ENCODE measurements at places on chromosomes 2 and 18.

DNA sequence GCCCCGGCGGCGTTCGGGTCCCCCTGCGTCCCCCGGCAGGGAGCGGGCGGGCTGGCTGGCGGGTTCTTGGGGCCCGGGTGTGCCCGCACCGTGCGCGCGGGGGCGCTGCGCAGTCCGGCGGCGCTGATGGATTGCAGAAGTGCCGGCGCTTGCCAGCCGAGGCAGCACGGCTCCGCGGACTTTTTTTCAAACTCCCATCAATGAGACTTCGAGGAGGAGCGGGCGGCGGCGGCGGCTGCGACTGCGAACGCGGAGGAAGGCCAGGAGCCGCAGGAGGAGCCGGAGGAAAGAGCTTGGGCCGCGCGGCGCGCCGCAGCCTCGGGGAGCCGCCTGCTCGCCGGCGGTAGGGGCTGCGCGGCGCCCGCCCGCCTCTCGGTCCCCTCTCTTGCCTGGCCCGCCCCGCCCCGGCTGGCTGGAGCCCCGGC lies at the start of gene GLI2:
GLI2 (plus strand) TSS at position 123 of the 425 bp plus-strand sequence. CDS start 61,453 bp downstream, outside the sequence.
- H3K4me1 ChIP-seq = no peaks in the 10 kb centered on the region
- H3K4me3 ChIP-seq = no peak within 1 kb of the TSS
- no peaks in the 10 kb centered on the region for H3K36me3 ChIP-seq
- peaks cover 55% of the 10 kb centered on the region for H3K27me3 ChIP-seq
- H3K27ac ChIP-seq = no peak within 1 kb of the TSS

GRCh38 chr2:119216994-119217393 lies 6.6 kb upstream of the STEAP3 start:
- H3K4me3 ChIP-seq = no peak overlapping the region
- H3K27me3 ChIP-seq = peaks cover 10% of the 10 kb centered on the region
- H3K4me1 ChIP-seq = no peaks in the 10 kb centered on the region
- no peak for DNase-seq
- H3K36me3 ChIP-seq = no peaks in the 10 kb centered on the region

- no peak overlapping the region for H3K4me3 ChIP-seq
- no peak for DNase-seq
- no peaks in the 10 kb centered on the region for H3K4me1 ChIP-seq
- peaks cover 2% of the 10 kb centered on the region for H3K27me3 ChIP-seq
Measured at GRCh38 chr2:68605939-68606338, 37.4 kb upstream of the PROKR1 start.

- H3K36me3 ChIP-seq = no peaks in the 10 kb centered on the region
- H3K4me3 ChIP-seq = no peak overlapping the region
- peaks cover 29% of the 10 kb centered on the region for H3K4me1 ChIP-seq
Measured at GRCh38 chr2:64812285-64812684, 158.6 kb upstream of the SERTAD2 start.

GRCh38 chr2:233822781-233823730 lies 31.3 kb downstream of the HJURP start:
- DNase-seq = no peak
- H3K4me1 ChIP-seq = no peaks in the 10 kb centered on the region
- H3K27me3 ChIP-seq = peaks cover 2% of the 10 kb centered on the region
- no peak overlapping the region for H3K4me3 ChIP-seq

GRCh38 chr18:43192408-43192807 lies 76.9 kb upstream of the RIT2 start:
- H3K4me1 ChIP-seq = no peaks in the 10 kb centered on the region
- DNase-seq = no peak
- no peak overlapping the region for H3K27ac ChIP-seq
- H3K36me3 ChIP-seq = no peaks in the 10 kb centered on the region

DNA sequence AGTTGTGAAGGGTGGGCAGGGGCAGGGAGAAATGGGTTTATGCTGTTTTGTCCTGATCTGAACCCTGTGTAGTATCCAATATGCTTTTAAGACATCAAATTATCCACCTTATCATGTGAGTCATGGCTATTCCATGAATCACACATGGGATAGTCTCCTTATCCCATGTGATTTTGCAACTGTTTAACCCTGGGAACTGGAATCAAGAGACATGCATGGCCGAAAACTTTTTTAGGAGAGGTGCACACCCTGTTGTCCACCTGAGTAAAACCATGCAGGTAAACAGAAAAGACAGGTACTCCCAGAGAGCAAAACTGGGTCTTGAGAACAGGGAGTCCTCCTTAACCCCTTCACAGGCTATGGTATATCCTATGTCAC lies 490.6 kb upstream of the HS6ST1 start:
- no peak for DNase-seq
- no peaks in the 10 kb centered on the region for H3K27me3 ChIP-seq
- no peak overlapping the region for H3K27ac ChIP-seq
- H3K4me3 ChIP-seq = no peak overlapping the region

DNA sequence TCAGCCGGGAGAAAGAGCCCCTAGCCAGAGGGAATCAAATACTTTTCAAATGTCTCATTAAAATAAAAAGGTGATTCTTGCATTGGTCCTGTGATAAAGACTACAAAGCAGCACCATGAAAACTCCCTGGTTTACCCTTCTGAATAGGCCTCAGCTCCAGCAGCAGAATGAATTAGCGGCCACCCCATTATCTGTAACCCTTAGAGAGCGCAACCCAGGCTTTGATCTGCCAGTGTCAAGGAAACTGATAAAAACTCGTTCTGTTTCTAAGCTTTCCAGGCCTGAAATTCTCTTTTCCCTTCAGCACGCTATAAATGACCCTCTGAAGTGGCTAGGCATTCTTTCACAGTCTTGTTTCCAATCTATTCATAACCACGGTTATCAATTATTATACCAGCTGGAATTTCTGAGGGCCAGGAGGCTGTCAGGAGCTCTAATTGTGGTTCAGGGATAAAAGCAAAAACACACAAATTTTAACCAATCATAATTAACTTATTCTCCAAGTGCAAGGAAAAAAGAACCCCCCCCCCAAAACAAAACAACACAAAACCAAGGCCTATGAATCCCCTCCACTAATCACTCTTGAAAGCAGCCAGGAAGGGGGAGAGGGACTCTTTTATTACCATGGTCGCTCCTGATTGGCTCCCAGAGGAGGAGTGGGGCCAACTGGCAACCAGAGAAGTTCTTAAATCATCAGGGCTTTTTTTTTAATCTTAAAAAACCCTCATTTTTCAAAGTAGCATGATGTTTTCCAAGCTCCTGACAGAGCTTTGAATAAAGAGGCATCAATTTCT lies 258.9 kb downstream of the CYRIA start:
- H3K27ac ChIP-seq = no peak overlapping the region
- no peak for DNase-seq

DNA sequence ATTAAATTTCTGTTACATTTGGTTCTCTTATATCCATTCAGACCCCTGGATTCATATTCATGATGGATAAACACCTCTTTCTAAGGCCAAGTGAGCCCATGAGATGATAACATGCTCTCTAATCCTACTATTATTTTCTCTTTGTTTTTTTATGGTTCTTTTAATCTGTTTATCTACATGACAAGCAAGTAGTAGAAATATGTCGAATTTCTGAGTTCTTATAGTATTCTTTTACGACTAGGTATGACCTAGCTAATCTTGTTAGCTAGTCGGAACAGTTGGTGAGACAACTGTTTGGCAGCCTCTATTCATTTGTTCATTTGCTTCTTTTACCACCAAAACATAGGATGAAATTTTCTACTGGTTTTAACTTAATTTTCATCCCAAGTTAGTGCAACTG lies 98.1 kb upstream of the SCG2 start:
- H3K27ac ChIP-seq = no peak overlapping the region
- no peaks in the 10 kb centered on the region for H3K36me3 ChIP-seq
- no peak for DNase-seq
- H3K4me1 ChIP-seq = peaks cover 5% of the 10 kb centered on the region

DNA sequence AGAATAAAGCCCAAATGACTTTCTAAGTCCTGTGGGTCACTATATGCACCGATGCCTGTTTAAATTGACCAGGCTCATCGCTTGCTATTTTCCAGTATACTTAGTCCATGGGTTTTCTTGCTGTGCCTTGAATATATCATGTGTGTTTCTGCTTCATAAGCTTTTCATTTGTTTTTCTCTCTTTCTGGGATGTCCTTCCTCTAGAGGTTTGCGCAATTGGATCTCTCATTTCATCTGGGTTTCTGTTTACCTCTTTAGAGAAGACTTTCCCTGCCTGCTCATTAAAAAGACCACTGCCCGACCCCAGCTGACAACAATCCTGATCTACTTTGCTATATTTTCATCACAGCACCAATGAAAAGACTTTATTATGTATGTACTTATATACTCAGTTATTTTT lies 150.9 kb upstream of the CYRIA start:
- H3K27me3 ChIP-seq = no peaks in the 10 kb centered on the region
- no peaks in the 10 kb centered on the region for H3K36me3 ChIP-seq
- no peak overlapping the region for H3K27ac ChIP-seq

DNA sequence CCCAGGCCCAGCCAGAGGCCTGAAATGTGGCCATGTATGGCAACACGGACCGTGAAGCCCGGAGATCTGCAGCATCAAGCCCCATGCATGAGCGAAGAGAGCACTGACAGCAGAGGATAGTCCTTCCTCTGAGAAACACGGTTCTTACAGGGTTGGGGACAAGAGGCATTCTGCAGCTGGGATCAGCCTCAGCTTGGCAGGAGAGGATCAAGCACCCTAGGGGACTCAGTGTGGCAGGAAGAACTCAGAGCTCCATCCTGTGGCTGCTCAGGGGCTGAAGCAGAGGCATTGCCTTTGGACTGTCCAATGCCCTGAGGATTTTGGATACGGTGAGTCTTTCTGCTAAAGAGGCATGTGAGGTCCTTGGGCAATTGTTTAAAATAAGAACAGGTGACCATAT lies 368.7 kb downstream of the ZNF516 start:
- H3K4me3 ChIP-seq = no peak overlapping the region
- no peak for DNase-seq
- no peaks in the 10 kb centered on the region for H3K36me3 ChIP-seq
- H3K27ac ChIP-seq = no peak overlapping the region
- H3K4me1 ChIP-seq = no peaks in the 10 kb centered on the region
- peaks cover 2% of the 10 kb centered on the region for H3K27me3 ChIP-seq

DNA sequence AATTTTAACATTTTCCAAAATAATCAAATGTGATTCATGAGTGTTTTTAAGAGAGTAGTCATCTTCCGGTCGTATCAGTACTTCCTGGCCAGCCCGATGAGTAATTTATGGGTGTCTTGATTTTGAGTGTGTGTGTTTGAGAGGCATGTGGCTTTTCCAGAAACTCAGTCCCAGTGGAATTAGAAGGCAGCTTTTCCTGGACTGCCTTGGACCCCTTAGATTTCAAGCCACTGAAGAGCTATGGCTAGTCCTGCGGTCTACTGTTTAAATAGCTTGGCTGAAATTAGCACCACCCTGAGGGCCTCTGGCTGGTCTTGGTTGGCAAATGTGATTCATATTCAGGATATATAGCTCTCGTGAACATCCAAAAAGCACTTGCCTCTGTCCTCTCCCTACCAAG lies 59.4 kb downstream of the HK2 start:
- H3K4me1 ChIP-seq = no peaks in the 10 kb centered on the region
- H3K4me3 ChIP-seq = no peak overlapping the region
- H3K27ac ChIP-seq = no peak overlapping the region

DNA sequence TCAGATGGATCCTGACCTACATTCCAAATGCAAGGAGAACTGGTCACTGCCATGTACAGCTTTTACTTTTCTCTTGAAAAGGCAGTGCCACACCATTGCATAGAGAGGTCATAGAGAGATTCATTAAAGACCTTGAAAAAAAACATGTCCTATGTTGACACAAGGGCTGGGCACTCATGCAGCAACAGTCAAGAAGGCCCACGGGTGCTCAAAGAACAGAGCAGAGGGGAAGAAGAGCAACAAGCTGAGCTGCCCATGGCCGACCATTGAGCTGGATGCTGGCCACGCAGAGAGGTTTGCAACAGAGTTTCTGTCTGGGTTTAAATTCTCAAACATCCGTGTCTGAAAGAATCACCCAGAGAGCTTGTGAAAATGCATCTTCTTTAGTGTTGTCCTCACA lies 99.1 kb downstream of the ADD2 start:
- peaks cover 10% of the 10 kb centered on the region for H3K4me1 ChIP-seq
- no peak overlapping the region for H3K4me3 ChIP-seq
- H3K27me3 ChIP-seq = no peaks in the 10 kb centered on the region
- no peak overlapping the region for H3K27ac ChIP-seq
- peaks cover 5% of the 10 kb centered on the region for H3K36me3 ChIP-seq

DNA sequence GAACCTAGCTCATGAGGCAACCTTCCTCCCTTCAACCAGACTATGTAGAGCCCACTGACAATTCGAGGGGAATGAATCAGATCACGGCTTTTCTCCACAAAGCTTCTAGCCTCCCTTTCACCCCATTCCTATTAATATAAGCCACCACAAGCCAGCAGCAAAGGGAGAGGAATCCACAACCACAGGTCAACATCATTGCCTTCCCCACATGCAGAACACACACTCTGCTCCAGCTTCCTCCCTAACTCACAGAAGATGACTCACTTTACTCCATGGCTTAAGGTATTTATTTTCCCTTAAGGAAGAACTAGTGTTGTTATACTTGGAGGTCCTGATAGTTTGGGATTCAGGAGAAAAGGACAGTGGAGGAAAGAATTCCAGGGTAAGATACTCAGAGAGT lies 272.2 kb downstream of the C1D start:
- no peak overlapping the region for H3K4me3 ChIP-seq
- no peaks in the 10 kb centered on the region for H3K4me1 ChIP-seq
- no peak overlapping the region for H3K27ac ChIP-seq
- peaks cover 1% of the 10 kb centered on the region for H3K27me3 ChIP-seq

DNA sequence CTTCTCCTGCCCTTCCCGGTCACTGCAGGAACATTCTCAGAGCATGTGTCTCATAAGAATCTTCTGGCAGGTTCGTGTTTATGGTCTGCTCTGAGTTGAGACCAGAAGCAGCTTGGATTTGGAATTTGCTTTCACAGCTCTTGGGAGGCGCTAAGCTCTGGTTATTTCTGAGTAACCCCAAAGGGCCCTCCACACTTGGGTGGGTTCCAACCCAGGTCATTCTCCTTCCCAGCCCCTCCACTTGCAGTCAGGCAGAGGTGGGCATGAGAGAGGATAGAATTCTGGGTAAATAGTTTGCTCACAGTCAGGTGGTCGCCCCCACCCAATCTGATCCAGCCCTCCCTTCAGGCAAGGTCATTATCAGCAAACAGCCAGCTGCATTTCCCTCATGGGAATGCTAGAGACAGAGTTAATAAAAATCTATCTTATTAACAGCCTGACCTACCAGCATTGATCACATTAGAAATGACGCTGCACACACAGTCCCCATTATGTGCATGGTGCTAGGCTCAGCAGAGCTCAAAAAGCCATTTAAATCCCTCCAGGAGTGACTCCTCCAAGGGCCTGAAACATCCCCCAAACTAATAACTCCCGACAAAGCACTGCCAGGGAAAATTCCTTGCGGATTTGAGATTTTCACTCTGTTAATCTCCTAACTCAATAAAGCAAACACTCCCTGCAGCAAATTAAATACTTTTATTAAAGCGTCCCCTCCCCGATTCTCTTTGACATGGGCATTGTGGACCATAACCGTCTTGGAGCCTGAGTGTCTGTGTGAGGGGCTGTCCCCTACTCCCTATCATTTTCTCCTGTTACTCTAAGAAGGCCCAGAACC lies 61.9 kb downstream of the SLC4A5 start:
- H3K27ac ChIP-seq = no peak overlapping the region
- H3K27me3 ChIP-seq = no peaks in the 10 kb centered on the region

Measured in activated CD8-positive, alpha-beta T cell treated with anti-CD3 and anti-CD28 coated beads for 36 hours (primary cell).